Endothelial cell of umbilical vein (primary cell): ENCODE measurements at places on chromosomes 2 and 18. TPM values are rescaled to one million over a fixed set of nuclear protein-coding genes. Genes with fewer than 3 reads are reported as not detected.

DNA sequence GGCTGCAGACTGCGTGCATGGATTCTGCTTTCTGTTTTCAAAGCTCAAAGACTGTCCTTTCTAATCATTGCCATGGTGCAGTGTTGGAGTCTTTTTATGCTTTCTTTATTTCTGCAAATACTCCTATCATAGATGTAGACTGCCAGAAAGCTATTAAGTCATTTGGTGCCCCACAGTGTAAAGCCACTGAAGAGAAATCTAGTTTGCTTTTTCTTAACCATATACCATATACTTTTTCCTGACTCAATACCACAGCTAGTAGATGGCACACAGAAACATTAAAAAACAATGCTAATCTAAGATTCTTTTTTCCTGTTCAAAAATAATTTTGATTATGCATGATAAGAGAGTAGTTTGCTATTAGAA is 109.9 kb upstream of the RAB27B start:
- DNase-seq: no peak

DNA sequence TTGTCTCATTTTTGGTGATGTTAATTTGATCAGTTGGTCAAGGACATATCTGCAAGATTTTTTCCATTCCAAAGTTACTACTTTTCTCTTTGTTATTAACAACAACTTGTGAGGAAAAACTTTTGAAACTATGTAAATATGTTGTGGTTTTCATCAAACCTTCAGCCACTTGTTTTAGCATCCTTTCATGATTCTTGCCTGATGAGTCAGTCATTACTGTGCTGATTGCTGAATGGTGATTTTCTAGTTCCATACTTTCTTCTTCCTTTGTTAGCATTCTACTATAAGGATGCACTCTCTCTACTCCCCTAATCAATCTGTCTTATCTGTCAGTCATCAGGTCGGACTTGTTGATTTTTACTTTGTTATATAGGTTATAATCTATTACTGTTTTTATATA is 10.9 kb downstream of the TMEM87B start:
- peak; percentile 35 for DNase-seq

DNA sequence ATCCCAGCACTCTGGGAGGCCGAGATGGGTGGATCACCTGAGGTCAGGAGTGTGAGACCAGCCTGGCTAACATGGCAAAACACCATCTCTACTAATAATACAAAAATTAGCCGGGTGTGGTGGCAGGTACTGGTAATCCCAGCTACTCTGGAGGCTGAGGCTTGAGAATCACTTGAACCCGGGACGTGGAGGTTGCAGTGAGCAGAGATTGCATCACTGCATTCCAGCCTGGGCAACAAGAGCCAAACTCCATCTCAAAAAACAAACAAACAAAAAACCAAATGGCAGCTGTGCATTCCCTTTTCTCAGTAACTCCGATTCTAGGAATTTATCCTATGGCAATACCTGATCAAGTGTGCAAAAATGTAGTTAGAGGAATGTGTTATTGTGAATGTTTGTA is 4.7 kb upstream of the GRHL1 start:
- DNase-seq: no peak

- no peak for DNase-seq
Measured at GRCh38 chr18:27787547-27787946, 389.4 kb downstream of the CDH2 start.

DNA sequence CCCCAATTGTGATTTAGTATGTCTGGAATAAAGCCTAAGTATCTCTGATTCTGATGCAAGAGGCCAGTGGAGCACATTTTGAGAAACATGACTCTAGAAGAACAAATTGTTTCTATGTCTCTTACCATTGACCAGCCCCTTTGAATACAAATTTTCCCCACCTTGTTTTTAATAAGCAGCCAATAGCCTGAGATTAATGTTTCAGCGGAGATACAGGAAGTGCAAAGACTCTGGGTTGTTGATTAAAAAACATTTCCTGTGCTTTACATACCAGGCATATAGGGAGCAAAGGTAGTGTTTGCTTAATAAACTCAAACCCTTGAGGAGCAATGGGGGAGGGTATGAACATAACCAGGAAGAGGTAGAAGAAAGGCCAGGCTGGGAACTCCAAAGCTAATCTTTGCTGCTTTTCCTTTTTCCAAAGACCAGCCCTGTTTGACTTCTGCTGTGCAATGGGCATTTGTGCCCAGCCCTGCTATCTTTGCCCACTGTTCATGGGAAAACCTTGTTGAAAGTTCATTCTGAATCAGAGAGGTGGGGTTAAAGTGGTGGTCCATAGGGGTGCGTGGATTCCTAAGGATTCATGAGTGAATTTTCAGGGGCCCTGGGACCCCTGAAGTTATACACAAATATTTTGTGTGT is 29.3 kb downstream of the UPP2 start:
- DNase-seq: no peak

- DNase-seq: no peak
Measured at GRCh38 chr2:2146969-2147900, 183.8 kb downstream of the MYT1L start.

DNA sequence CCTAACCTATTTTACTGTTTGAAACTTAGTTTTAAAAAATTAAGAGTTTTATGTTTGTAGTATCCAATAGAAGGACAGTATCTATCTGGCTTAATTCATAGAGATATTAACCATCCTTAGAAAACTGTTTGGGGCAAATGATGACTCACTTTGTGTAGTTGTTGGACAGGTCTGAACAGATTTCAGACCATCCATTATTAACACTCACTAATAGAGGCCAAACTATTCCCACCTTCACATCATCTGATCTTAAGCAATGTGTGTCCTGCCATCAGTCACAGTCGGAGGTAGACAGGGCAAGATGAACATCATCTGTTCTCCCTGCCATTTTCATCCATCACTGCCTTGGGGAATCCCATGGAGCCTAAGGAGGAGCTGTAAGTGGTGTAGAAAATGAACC is 164.6 kb upstream of the DCC start:
- no peak for DNase-seq

The CREB1 gene
- 69.3 and 71.1 TPM in 2 replicates for total RNA-seq

The TMEM247 gene
- total RNA-seq: not detected in 2 replicates

The PCGF1 gene
- 17.4 and 21.0 TPM in 2 replicates for total RNA-seq

The CENPA gene
- total RNA-seq: 33.1 and 34.1 TPM in 2 replicates
